Stimulated activated CD4-positive, alpha-beta T cell treated with anti-CD3 and anti-CD28 coated beads, Interleukin-15, amount 100 ng/mL, for 24 hours (primary cell): ENCODE measurements at places on chromosomes 12 and 14.

DNA sequence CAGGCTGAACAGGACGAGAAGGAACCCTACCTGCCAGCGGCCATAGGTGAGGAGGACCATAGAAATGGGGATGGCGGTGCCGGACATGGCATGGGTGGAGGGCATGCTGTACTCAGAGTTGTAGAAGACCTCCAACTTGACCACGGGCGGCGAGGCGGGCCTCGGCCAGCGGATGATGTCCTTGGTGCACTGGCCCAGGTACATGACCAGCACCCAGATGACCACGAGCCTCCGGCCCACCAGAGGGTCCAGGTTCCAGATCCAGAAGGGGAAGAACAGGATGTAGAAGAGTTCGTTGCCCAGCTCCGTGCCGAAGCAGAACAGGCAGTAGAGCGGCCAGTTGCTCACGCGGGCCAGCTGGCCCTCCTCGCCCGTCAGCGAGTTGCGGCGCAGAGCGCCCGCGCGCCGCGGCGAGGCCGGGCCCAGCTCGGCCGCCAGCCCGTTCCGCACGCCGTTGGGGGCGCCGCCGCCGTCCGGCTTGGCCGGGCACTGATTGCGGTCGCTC lies 582 bp downstream of the SGPP1 start:
- peak; percentile 40 for DNase-seq

DNA sequence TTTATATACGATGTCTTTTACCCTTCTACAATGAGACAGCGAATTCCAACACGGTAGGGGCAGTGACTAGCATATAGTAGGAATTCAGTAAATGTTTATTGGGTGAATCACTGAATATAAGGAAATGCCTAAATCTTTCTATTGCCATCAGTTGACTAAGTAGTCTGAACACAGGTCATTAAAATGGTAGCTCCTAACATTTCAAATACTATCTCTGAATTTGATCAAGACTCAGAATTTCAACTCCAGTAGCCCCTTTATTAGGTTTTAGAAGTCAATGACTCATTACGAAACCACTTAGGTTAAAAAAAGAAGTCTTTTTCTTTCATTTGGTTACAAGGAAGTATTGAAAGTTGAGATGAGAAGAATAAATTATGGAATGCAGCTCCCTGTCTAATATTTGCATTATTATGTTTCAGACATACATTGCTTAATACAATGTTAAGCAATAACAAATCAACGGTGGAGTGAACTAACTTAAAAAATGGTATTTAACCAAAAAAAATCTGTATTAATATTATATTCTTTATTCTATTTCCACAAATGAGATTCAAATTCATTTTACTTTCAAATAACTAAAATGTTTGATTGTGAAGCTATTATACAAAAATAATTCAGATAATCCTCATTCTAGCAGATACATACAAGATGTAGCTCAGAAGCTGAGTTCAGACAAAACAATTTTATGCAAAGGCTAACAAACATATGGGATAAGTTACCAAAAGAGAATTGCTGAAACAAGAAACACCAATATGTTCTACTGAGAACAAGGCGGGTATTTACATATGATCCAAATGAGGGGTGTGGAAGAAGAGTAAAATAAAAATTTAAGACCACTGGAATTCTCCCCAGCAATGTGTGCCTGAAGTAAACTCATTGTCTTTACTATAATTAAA lies 302.7 kb downstream of the CEP128 start:
- no peak for DNase-seq

DNA sequence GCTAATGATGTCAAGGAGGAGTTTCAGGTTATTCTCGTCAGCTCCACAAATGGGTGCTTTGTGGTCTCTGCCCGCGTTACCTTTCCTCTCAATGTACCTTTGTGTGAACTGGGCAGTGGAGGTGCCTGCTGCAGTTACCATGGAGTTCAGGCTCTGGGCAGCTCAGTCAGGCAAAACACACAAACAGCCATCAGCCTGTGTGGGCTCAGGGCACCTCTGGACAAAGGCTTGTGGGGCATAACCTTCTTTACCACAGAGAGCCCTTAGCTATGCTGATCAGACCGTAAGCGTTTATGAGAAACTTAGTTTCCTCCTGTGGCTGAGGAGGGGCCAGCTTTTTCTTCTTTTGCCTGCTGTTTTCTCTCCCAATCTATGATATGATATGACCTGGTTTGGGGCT lies 16.7 kb upstream of the PAPLN start:
- DNase-seq = no peak

DNA sequence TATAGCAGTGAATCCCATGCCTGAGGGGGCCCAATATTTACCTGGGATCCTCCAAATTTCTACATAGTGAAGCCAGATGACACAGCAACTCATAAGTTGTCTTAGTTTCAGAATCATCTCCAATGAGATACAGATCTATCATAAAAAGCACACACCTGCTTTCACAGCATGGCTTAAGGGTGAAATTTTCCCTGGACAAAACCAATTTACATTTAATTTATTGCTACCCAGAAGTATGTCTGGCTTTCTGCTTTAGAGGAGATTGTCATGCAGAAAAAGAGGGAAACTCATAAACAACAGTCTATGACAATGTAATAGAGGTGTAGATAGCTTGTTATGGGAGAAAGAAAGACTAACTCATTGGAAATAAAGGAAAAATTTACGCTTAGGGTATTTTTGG lies 113.0 kb downstream of the MGAT4C start:
- DNase-seq = no peak

- no peak for DNase-seq
Observed at GRCh38 chr14:84975241-84975902, 554.6 kb upstream of the FLRT2 start.

DNA sequence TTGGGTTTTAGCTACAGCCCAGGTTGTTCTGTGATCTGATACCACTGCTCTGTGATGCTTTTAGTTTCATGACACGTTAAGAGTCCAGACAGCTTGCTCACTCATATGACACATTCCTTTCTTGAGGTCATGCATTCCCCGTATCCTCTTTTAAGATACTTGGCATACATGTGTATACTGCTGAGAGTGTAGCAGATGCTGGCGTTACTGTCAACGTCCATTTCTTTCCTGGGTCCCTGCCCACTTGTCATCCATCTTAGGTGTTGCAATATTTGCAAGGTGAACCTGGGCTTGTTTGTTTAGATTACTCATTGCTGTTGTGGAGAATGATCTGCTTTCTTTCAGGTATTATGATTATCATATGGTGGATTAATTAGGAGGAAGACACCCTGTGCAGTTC lies 9.1 kb upstream of the EMP1 start:
- no peak for DNase-seq

DNA sequence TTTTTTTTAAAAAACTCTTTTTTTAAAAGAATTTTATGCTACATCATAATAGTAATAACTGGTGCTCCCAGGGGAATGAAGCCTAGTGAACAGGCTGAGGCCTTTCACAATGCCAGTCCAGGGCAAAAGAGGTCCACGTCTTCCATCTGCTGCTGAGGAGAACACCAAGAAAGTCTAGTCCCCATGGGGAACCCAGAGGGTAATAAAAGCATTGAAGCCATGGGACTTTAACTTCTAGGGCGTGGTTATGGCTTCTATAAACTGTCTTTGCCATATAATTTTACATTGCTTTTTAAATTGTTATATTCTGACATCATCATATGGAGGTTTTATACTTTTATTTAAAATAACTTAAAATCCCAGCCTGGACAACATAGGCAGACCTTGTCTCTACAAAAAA lies 64.3 kb downstream of the SLC16A7 start:
- no peak for DNase-seq

DNA sequence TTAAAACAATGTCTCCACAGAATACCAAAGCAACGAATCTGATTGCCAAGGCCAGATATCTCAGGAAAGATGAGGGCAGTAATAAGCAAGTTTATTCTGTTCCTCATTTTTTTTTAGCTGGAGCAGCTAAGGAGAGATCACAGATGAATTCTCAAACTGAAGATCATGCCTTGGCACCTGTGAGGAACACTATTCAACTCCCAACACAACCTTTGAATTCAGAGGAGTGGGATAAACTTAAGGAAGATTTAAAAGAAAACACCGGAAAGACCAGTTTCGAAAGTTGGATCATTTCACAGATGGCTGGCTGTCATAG lies 994 bp downstream of the PRORP start:
- DNase-seq = no peak

DNA sequence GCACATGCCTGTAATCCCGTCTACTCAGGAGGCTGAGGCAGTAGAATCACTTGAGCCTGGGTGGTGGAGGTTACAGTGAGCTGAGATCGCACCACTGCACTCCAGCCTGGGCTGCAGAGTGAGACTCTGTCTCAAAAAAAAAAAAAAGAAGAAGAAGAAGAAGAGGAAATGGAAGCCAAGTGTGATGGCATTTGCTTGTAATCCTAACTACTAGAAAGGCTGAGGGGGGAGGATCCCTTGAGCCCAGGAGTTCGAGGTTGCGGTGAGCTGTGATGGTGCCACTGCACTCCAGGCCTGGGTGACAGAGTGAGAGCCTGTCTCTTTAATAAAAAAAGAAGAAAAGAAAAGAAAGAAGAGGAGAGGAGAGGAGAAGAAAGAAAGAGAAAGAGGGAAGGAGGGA lies 52.1 kb downstream of the LGMN start:
- DNase-seq = no peak

GRCh38 chr12:119322301-119322723 lies 12.2 kb upstream of the CCDC60 start:
- DNase-seq = no peak

DNA sequence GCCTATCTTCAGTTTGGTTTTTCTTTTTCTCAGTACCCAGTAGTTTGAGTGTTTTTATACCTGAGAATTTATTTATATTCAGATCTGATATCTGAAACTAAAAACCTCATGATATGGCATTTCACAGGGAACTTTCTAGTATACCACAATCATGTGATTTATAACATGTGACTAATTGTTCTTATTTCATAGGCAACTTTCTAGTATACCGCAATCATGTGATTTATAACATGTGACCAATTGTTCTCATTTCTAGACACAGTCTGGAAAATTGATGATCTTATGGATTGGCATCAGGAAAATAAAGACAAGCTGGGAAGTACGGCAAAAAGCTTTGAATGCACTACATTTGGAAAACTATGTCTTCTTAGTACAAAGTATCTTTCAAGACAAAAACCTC lies 20.6 kb downstream of the ZNF268 start:
- DNase-seq = no peak

GRCh38 chr14:102201353-102201738 lies 61.6 kb downstream of the WDR20 start:
- peak; percentile 34 for DNase-seq

- DNase-seq = no peak
Observed at GRCh38 chr14:73754911-73755360, 40.8 kb upstream of the PNMA1 start.

- DNase-seq = no peak
Observed at GRCh38 chr12:109131154-109132050, 15.0 kb downstream of the ACACB start.

- DNase-seq = no peak
Observed at GRCh38 chr12:52964556-52965336, 15.8 kb downstream of the KRT18 start.

DNA sequence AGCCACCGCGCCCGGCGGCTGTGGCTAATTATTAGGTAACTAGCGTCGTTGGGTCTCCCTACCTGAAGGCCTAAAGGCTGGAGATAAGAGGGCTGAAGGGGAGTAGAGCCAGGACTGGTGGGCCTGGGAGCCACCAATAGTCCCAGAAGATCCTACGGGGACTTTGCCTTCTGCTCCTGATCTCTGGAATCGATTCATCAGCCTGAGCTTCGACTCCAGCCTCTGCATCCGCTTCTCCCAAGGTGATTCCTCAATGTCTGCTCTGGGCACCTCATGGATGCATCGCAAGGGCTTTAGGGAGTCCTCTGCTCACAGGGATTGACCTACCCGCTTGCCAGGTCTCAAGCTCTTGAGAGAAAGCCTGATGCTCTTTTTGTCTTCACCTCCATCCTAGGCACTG lies 14.7 kb upstream of the KDM2B start:
- no peak for DNase-seq

DNA sequence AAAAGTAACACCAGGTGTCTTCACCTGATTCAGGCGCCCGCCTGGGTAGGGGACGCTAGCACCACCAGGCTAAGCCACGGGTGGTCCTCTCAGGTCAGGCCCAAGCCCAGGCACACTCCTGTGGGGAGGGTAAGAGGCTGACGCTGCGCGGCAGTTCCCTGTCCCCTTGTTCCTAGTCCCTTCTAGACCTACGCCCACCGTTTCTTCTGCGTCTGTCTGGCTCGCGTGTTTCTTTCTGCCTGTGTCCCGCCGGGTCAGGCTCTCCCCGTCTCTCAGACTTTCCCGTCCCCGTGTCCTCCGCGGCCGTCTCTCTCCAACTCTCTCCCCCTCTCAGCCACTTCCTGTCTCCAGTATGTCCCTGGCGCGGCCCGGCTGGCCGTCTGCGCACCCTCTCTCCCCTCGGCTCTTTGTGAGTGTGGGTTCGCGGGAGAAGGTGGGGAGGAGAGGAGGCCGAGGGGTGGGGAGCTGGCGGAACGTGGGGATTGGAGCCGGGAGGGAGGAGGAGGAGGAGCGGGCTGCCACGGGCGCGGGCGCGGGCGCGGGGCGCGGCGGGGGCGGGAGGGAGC lies 3.1 kb upstream of the TNS2 start:
- peak; percentile 69 for DNase-seq

- DNase-seq = no peak
Observed at GRCh38 chr14:64125270-64125669, 168.9 kb downstream of the ESR2 start.

DNA sequence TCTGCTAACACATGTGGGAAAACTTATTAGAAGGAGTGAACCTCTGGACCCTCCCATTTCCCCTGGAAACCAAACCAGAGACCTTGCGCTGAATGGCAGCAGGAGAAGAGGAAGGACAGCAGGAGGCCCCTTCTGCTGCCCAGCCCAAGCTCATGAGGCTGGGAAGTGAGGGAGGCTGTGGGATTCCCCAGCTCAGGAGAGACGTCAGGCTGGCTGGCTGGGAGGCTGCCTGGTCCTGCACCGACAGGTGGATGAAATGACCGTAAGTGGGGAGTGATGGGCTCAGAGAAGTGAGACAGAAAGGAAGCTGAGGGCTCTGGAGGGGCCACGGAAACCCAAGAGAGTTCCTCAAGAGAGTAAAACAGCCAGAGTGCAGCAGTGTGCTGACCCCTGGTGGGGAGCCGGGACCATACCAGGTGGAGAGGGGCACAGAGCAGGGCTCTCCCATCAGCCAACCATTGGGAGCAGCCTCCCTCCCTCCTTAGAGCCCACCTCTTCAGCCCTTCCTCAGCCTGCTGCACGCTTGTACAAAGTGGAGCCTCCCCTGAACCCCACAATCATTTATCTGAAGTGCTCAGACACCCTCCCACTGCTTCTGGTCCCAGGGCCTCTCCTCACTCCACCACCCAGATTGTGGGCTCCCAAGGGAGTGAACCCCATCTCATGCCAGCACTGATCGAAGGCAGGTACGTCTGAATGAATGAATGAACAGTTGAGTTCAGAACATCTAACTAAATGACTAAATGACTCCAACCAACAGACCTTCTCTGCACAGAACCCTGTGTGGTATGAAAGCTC lies 14.0 kb downstream of the TAMALIN start:
- peak; percentile 72 for DNase-seq
